ENCODE measurements at places on chromosomes 5 and 9. TPM values are rescaled to one million over a fixed set of nuclear protein-coding genes. Genes with fewer than 3 reads are reported as not detected.

The C5orf58 gene
- not detected for total RNA-seq

The GPX8 gene
- total RNA-seq, result 40.4 TPM

The ARID3C gene
- total RNA-seq, result 0.31 TPM

The SLCO6A1 gene
- total RNA-seq, result not detected

The CDKN2B gene
- total RNA-seq, result 18.0 TPM

The BARHL1 gene
- not detected for total RNA-seq

The DBH gene
- not detected for total RNA-seq

The ZNF883 gene
- 1.6 TPM for total RNA-seq

The IFNA4 gene
- not detected for total RNA-seq

The ARL14EPL gene
- not detected for total RNA-seq

The QRFP gene
- not detected for total RNA-seq

All from hair follicular keratinocyte (primary cell).